Activated CD8-positive, alpha-beta memory T cell treated with anti-CD3 and anti-CD28 coated beads, Interleukin-2, amount 50 U/mL, for 4 hours (primary cell): ENCODE measurements at places on chromosomes 13 and 19.

DNA sequence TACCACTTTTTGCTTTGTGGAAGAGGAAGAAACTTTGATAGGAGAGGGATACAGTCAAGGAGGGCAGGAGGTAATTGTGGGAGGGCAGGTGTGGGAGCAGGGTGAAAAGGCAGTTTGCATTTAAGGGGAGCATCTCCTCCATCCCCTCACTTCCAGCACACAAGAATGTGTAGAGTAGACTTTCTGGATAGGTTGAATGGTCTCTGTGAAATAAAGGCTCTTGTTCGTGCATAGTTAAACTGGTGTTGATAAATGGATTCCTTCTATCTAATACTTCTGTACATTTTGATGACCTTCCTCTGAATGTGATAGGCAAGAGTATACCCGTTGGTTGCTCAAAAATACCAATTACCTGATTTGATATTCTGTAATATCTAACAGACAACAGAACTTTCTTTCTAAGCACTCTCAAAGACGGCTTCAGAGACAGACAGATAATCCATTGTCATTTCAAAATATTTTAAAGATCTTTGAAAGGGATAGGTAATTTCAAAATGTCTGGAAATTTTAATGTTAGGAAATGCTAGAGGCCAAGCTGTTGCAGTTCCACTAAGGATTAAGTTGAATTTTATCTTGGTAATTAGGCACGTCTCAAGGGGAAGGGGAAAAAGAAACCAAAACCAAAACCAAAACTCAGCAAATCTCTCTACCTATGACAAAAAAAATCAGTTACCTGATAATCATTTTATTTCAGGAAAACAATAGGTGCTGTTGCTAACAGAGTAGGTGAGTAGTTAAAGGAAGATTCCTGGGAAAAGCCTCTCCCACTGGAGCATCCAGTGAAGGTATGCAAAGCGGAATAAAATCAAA is 302.6 kb downstream of the COG6 start:
- no peak for DNase-seq

DNA sequence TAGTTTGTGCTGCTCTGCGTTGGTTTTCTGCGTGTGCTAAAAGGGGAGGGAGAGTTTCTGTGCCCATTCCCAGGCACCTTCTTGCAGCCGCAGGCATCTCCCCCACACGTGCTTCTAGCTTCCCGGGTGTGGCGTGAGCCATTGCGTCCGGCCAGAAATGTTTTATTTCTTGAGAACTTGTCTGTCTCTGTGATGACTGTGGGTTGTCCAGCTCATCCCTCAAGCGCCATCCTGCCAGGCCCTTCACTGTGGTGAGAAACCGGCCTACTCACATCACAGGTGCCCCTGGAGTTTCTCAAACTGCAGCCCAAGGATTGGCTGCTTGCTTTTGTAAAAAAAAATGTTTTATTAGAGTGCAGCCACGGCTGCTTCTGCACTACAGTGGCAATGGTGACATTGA is 24.2 kb downstream of the EPN1 start:
- DNase-seq = no peak

DNA sequence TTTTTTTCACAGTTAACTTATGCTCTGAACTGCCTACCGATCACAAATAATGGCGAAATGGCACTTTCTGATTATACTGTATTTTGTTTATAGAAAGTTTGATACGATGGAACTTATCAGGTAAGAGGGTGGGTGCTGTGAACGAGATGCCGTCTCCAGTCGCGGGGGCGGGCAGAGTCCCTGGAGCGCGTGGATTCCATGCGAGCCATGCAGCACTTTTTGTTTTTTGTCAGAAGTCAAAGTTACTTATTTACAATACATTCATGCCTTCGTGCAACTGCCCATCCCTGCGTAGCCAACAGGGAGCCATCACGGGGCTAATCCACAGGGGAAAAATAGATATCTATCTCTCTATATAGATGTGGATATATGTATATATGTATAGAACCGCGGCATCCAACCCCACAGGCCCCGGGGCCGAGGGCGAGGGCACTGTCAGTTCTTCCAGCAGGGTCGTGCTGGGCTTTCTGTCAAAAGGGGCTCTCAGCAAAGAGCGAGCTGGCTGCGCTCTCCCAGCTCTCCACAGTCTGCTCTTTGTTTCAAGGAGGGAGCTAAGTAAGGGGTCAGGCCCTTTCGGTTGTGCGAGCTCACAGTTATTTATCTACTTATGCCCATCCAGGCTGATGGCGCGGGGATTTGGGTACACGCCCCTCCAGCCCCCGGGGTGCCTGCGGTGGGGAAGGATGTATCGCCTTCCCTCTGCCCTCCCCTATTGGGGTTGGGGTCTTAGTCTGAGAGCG is 3.4 kb downstream of the SLITRK1 start:
- DNase-seq = no peak

DNA sequence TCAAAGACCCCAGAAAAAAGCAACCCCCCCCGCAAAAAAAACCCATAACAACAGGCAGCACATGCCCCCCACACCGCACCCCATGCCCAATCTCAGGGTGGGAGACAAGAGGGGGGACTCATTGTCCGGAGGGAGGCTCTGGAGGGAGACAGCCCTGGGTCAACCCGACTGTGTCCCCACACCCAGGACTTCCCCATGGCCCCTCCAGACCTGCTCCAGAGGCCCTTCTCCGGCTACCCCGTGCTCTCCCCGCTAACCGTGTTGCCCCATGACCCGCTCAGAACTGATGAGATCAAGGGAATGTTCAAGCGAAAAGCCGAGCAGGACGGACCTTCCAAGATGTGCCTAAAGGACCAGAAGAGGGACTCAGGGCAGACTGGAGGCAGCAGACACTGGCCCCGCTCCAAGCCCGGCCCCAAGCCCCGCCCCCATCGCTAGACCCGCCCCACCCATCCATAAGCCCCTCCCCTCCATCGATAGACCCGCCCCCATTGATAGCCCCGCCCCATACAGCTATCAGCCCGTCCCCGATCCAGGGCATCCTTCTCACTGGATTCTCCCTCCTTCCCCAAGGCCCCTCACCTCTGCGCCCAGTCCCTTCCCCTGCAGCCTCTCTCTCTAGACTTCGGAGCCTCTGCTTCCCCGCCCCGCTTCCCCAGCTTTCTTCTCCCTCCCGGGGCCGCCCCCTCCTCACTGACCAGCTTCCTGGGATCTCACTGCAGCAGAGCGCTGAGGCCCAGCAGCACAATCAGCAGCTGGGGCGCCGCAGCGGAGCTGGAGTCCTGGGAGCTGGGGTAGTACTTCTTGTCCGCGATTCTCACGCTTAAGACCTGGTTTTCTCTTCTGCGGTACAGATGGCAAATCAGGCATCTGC is 2.2 kb downstream of the BST2 start:
- DNase-seq = peak; percentile 25

DNA sequence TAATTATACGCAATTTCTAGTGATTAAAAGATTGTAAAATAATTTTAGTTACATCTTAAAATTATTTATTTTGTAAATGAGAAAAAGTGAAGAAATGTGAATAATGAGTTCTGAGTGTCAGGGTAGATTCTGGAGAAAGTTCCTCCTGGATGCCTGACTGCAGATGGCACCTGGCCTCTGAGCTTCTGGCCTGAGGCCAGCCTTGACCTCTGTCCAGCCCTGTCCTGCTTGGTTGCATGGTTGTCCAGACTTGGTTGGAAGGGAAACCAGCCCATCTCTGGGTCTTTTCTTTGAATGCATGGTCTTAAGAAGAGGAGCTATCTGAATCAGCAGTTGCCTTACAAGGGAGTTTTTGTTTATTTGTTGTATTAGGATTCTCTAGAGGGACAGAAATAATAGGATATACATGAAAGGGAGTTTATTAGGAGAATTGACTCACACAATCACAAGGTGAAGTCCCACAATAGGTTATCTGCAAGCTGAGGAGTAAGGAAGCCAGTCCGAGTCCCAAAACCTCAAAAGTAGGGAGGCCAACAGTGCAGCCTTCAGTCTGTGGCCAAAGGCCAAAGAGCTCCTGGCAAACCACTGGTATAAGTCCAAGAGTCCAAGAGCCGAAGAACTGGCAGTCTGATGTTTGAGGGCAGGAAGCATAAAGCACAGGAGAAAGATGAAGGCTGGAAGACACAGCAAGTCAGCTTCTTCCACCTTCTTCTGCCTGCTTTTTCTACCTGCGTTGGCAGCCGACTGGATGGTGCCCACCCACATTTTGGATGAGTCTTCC is 385.8 kb downstream of the ZNF536 start:
- no peak for DNase-seq

DNA sequence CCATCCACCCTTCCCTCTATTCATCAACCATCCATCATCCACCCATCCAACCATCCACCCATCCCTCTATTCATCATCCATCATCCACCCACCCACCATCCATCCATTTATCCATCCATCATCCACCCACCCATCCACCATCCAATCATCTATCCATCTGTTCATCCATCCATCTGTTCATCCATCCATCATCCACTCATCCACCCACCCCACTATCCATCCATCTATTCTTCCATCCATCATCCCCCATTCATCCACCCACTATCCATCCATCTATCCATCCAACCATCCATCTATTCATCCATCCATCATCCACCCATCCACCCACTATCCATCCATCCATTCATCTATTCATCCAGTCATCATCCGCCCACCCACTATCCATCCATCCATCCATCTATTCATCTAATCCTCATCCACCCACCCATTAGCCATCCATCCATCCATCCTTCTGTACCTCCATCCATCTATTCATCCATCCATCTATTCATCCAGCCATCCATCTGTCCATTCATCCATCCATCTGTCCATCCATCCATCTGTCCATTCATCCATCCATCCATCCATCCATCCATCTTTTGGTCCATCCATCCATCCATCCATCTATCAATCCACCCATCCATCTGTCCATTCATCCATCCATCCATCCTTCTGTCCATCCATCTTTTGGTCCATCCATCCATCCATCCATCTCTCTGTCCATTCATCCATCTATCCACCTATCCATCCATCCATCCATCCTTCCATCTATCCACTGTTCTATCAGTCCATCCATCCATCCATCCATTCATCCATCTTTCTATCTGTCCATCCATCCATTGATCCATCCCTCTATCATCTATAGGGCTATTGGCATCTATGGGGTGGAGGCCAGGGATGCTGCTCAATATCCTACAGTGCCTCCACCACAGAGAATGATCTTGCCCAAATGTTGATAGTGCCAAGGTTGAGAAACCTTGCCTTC is 47.5 kb downstream of the CPAMD8 start:
- no peak for DNase-seq

GRCh38 chr19:41998246-41999020 is 4.4 kb upstream of the ATP1A3 start:
- peak; percentile 43 for DNase-seq

DNA sequence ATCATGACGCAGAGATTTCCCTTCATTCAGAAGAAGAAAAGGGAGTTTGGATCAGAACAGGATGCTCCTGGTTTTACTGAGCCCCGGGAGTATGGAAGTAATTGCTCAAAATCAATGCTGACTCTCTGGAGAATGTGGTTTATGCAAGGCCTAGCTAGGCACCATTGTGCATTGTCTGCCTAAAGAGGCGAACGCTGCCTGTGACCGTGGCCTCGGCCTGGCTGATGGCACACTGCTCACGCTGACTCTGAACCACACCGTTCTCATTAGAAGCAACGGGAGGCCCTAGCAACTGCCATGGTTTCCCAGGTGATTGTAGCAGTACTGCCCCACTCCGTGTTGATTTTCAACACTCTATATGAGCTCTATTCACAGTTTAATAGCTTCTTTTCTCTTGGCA is 41.7 kb upstream of the UBL3 start:
- no peak for DNase-seq

- no peak for DNase-seq
These were observed 1.9 kb upstream of the LINGO3 start for GRCh38 chr19:2309734-2310362.

DNA sequence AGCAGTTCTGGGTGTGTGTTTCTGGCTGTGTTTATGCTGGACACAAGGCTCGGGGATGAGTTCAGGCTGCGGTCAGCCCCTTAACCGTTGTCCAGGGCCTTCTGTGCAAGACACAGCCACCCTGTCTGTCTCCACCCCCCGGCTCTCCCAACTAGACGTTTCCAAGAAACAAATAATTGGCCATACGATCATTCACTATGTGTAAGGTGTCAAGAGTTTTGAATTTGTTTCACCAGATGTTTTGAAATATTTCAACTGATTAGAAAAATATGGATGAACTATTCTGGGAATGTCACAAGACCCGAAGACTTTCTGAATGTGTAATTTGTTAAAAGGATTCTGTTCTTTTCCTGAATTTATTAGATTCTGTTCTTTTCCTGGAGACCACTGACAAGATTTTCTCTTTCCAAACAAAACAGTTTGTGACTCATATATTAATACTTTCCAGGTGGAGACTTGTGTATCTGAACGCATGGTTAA is 318.2 kb downstream of the MYO16 start:
- DNase-seq = no peak

GRCh38 chr19:4380254-4380727 is 20.1 kb downstream of the SH3GL1 start:
- DNase-seq = peak; percentile 60
